Right lobe of liver (tissue), 6 donors: ENCODE measurements at places on chromosomes 2 and 18. TPM values are rescaled to one million over a fixed set of nuclear protein-coding genes. Genes with fewer than 3 reads are reported as not detected.

- no peak for DNase-seq
Observed at GRCh38 chr2:215619022-215619958, 183.4 kb upstream of the FN1 start.

DNA sequence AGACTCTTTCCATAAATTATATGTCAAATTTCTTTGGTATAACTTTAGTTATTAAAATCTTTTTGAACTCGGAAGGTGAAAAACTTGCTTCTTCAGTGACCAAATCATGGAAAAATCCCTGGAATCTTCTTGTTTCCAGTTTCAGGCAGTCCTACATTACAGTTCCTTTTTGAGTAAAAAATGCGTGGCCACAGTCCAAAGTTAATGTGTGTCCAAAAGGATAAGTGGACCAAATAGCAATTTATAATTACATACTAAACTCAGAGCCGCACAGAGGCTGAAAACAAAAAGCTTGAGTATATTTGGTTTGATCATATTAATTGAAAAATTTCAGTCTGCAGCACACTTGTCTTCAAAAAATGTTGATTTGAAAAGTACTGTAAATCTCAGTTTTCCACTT lies 28.4 kb upstream of the DYNC2LI1 start:
- DNase-seq = no peak

- DNase-seq = no peak
Observed at GRCh38 chr2:12061286-12062052, 315.0 kb downstream of the LPIN1 start.

DNA sequence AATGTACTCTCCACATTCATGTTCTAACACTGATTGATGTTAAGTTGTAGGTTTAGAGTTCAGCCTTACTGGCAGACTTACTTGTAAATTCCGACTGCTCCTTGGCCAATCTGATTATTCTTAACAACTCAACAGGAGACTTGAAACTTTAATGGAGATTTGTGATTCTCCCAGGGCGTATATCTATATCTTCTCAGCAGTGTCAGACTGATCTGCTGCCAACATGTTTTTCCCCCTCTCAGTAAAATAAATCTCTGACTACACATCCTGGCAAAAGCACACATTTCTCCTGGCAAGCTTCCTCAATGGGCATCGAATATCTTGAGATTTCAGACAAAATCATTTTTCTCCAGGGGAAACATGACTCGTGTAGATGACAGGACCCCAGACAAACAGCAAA lies 1041.2 kb downstream of the DPP10 start:
- no peak for DNase-seq

- no peak for DNase-seq
Observed at GRCh38 chr2:75870133-75870532, 159.4 kb upstream of the GCFC2 start.

- no peak for DNase-seq
Observed at GRCh38 chr2:62054916-62055450, 140.9 kb upstream of the B3GNT2 start.

DNA sequence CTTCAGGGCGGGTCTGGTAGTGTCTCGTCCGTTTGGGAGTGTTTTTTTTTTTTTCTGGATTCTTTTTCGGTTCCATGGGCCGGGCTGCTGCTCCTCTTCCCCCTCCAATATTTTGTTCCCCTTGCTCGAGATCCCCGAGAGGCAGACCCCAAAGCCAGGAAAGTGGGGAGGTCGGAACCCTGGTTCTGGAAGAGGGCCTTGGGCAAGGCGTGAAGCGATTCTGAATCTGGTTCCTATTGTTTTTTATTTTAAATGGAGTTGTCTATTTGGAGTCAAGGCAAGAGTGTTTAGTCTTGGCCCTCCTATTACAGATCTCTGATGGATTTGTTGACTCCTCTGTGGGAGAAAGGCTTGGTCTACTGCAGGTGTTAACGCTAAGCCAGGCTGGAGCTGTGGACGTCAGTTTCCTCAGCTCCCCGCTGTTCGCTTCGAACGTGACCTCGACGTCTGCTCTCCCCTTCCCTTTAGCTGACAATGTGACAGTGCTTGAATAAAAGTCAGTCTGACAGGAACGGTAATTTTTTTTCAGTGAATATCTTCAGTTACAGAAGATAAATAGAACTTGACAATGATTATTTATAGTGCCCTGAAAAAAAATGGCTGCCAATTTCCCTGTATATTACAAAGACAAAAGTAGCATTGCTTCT lies 683 bp upstream of the DNAJC27 start:
- DNase-seq = peak; percentile 59

DNA sequence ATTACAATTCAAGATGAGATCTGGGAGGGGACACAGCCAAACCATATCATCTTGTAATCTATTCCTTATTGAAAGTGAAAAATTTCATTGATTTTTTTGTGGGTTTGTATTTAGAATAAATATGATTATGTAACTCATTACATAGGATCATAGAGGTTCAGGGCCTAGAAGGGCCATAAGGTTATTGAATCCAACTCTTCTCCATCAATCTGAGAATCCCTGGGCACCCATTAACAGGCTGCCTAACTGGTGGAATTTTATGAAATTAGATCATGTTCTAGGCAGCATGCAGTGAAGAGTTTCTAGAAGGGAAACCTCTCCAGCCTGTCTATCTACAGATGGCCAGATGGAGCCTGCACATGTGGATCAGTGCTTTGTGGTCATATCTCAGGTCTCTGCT lies 6.3 kb upstream of the APOB start:
- DNase-seq = no peak

- DNase-seq = no peak
Observed at GRCh38 chr2:11437602-11438001, 28.4 kb downstream of the E2F6 start.

GRCh38 chr2:70574109-70574508 lies 20.5 kb upstream of the TGFA start:
- DNase-seq = no peak

- no peak for DNase-seq
Observed at GRCh38 chr2:112583497-112584133, 794 bp upstream of the CHCHD5 start.

DNA sequence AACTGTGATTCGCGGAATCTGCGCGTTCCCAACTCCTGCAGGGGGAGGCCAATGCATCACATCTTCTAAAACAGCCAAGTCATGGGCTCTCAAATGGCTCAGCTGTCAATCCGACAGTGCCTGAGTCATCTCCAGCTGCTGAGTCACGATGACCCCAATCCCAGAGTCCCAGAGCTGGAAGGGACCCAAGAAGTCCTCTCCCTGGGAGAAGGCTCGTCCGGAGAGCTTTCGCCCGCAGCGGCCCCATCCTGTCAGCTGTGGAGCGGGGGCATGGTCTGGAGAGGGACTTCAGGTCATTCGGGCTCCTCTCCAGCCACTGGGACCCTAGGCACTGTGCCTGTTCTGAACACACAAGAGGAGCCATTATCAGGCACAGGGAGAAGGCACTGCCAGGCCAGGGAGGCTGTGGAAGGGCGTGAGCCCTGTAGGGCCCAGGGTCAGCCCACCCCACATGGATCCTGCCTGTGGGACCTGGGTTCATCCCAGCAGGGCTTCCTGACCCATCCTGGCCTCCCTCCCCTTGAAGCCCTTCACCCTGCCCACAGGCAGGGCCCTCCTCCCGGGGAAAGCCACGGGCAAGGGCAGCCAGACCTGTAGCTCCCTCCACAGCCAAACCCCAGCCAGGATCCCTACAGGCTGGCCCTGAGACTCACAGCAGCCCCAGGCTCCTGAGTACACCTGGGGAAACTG lies 47.6 kb upstream of the GPC1 start:
- no peak for DNase-seq

DNA sequence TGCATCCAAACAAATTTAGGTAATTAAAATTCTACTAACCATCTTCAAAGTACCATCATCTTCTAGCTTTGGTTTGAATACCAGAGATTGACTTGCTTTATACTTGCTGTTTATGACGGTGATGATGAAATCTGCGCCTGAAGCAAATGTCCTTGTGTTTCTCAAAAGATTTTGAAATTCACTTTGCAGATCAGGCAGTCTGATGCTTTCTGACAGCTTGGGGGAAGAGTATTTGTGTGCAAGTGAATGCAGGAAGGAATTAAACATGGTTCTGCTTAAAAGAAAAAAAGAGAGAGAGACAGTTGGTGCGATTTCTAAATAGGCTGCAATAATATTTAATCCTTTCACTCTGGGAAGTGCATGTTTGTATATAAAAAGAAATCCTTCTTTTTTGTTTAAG lies 29.6 kb downstream of the CSRNP3 start:
- no peak for DNase-seq

DNA sequence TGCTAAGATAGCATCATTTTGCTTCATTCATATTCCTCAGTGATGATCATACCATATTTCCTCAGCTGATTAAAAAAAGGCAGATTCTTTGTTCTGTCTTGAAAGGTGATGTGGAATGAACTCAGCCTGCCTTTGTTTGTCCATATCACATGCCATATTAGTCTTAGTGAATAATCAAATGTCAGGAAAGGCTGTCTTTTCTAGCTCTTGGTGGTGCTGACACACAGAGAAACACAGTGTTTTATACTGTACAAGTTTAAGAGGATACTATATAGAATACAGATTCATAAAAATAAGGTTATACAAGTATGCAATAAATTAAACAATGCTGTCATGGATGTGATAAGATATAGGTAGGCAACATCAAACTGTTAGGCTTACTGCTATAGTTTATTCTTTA lies 97.1 kb upstream of the FAM98A start:
- no peak for DNase-seq

DNA sequence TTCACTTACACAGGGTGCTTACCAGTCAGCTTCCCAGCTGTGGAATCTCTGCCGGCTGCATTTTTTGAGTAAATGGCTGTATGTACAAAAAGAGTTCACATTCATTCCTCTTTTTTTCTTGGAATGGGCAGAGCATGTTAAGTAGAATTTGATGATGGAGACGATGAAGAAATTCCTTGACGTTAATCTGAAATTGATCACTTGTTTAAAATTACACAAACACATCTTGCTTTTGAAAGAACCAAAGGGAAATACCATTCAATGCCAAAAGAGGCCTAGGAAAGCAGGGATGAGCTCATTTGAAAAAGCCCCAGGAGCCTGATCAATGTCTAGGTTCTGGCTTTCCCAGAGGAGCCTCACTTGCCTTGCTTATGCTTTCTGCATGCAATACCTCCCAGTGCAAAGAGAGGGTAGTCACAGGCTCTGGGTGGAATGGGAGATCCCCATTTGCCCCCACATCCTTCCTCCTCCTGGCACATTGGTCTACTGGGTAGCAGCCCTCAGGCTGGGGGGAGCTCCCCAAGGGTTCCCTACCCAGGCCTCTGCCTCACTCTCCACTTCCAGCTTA lies 12.3 kb upstream of the SMAD7 start:
- no peak for DNase-seq

- DNase-seq = no peak
Observed at GRCh38 chr18:55585065-55585919, 2.7 kb downstream of the TCF4 start.

GRCh38 chr18:47100212-47100831 lies 50.0 kb downstream of the HDHD2 start:
- DNase-seq = peak; percentile 33

GRCh38 chr2:112482309-112483041 lies 519 bp downstream of the TTL start:
- peak; percentile 59 for DNase-seq

DNA sequence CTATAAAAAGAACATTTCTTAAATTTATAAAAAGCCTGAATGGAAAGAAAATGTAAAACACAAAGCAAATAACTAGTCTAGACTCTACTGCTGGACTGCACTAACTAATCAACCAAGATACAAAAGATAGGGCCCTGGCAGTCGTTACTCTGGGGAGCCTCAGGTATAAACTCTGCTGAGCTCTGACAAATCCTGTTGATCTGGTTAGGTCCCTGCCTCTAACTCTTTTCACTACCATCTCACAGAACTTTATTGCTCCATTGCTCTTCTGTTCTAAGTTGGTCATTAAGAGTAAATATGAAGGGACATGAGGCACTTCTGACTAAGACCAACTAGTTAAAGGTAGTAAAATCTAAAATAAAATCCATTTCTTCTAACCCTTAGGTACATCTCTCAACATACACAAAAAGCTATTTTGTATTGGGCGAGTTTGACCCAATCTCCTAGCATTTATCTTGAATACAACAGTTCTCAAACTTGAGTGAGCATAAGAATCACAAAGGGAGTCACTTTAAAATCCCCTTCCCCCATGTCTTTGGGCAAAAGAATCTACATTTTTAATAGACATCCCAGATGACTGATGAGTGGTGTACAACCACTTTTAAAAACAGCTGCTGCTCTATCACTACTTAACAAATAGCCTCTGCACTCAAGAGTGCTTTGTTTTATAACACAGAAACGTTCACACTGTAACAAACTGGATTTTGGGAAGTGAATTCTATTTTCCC lies 2.5 kb downstream of the CHN1 start:
- DNase-seq = no peak

GRCh38 chr18:35460736-35461161 lies 37.0 kb downstream of the INO80C start:
- no peak for DNase-seq

DNA sequence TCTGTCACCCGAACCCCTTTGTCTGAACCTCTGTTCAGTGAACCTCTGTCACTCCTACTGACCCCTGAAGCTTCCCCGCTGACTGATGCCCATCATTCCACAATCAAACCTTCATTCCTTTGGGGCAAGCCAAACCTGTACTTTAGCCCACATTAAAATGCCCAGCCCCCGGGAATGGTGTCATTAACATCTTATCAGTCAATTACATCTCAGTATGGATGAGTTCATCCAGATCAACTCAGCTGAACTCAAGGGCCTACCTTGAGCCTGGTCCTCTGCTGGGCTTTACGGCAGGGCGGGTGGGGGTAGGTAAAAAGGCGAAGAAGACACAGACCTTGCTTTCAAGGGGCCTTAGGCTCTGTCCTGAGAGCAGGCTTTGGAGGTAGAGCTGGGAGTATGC lies 154.4 kb upstream of the SMAD2 start:
- DNase-seq = no peak

DNA sequence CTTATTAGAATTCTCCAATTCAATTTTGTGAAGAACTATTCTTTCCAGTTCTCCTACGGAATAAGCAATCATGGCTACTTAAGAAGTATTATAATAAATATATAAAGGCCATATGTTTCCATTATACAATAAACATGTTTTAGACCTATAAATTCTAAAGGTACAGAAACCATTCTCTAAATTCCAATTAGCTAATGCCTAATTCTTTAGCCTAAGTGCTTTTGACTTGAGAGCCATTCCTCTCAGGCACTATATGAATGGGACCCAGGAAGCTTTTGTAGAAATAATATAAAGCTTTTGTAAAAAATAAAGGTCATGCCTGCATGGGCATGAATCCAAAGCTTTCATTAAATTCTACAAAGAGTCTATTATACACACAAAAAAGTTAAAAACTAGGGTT lies 161.0 kb upstream of the UNC80 start:
- no peak for DNase-seq

DNA sequence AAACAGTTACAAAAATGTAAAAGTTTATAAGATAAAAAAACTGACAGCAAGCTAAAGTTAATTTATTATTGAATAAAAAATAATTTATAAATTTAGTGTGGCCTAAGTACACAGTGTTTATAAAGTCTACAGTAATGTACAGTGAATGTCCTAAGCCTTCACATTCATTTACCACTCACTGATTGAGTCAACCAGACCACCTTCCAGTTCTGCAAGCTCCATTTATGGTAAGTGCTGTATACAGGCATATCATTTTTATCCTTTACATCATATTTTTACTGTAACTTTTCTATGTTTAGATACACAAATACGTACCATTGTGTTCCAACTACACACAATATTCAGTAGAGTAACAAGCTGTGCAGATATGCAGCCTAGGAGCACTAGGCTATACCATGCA lies 184.2 kb upstream of the LRATD1 start:
- no peak for DNase-seq

Gene MYCN
- 0.13 TPM for total RNA-seq

Gene WNT10A
- total RNA-seq = not detected

Gene DSG4
- not detected for total RNA-seq

Gene TRIM43B
- total RNA-seq = not detected

Gene ZDBF2
- total RNA-seq = 6.4 TPM

Gene PLCL1
- total RNA-seq = 0.20 TPM

Gene SERPINB11
- total RNA-seq = not detected

Gene XRCC5
- total RNA-seq = 115 TPM

Gene POTEJ
- not detected for total RNA-seq
